ENCODE measurements at places on chromosomes 7 and 10.

DNA sequence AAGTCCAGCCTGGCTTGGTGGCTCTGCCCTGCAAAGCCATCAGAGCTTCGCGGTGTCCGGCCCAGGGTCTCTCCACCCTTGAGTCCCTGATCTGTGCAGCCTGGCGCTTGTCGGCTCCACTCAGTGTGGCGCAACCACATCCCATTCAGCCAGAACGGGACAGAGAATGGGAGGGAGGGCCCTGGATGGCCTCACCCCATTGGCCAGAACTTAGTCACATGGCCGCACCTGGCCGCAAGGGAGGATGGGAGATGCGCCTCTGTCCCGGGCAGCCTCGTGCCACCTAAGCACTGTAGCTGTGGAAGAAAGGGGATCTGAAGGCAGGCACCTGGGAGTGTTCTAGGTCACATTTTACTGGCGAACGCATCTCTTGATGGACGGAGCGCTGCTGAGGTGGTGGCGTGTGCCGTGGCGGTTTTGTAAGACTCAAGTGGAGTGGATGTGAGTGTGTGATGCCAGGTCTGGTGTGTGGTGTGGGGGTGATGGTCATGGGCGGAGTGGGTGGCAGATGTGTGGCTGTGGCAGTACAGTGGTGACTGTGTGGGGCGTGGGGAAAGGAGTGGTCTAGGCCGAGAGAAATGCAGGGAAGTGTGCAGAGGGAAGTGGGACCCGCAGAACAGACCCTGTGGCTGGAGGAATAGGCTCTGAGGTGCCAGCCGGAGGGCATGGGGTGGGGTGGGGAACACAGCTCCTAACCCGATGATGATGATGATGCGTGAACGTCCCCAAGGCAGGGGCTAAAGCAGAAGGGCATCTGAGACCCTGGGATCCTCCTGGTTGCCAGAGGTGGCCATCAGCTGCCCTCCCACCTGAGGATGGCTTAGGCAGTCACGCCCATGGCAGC is 19.0 kb downstream of the CLEC2L start:
- DNase-seq: no peak

- DNase-seq: no peak
Measured at GRCh38 chr7:16433568-16434122, 12.3 kb upstream of the CRPPA start.

GRCh38 chr7:116953906-116954838 is 871 bp downstream of the ST7 start:
- DNase-seq: peak; percentile 64

DNA sequence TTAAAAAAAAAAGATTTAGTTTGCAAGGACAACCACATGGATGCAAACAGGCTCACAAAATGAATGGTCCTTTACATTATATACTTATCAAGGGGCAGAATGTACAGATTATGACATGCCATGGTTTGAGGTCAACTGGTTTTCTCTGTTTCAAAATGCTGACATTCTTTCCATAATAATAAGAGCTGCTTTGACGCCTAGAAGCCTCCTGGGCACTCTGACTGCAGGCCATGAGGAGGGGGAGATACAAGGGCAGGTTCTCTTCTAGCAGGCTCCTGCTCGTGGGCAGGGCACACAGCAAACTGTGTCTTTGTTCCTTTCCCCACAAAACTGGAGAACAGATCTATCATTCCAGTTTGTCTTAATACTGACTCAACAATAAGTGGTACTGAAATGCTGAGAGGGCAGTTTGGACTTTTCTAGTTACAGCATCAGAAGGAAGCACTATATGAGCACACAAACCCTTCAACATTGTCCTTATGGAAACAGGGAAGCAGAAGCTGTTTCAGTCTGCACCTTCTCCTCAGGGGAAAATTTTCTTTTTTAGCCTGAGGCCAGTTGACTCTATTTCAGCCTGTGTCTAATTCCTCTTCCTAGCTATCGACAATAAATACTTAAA is 314.9 kb upstream of the AOAH start:
- DNase-seq: no peak

DNA sequence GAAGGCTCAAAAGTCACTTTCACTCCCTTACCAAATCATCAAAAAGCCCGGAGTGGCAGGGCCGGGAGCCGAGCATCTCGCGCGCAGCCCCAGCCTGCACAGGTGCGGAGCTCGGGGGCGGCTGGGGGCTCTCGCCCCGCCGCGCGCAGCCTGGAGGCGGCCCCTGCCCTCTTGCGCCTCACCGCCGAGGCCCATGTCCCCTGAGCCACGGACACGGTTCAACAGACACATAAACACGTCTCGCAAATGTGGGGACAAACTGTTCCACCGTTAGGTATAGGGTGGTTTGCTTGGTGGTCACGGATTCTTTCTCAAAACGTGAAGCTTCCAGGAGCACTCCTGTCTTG is 700 bp downstream of the GSAP start:
- DNase-seq: no peak

DNA sequence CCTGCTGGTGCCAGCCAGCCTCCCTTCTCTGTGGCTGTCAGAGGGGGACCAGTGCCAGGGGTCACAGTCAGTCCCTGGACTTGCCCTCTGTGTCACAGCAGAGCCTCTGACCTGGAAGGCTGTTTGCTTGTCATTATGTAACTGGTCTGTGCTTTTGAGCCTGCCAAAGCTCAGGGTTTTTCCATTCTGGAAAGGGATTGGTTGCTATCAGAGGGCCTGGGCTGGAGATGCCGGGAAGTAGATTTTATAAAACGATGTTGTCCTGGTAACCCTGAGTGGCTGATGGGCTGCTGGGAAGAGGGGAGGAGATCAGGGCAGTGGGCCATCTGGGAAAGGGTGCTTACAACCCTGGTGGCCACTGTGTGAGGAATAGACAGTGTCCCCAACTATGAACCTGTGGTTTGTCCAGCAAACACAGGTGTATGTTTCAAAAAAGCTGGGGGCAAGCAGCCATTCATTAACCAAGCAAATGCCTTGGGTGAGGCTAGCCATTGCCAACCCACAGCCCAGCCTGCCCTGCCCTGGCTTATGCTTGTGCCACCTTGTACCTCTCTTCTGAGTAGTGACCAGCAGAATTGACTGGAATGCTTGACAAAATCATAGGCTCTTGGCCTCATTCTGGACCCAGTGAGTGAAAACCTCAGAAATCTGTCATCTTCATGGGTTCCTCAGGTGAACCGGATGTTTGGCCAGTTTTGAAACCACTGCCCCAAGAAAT is 21.6 kb downstream of the SFTPD start:
- DNase-seq: no peak

GRCh38 chr7:103866919-103867318 is 122.5 kb downstream of the RELN start:
- DNase-seq: no peak

GRCh38 chr7:120993553-120994191 is 5.2 kb downstream of the CPED1 start:
- no peak for DNase-seq

DNA sequence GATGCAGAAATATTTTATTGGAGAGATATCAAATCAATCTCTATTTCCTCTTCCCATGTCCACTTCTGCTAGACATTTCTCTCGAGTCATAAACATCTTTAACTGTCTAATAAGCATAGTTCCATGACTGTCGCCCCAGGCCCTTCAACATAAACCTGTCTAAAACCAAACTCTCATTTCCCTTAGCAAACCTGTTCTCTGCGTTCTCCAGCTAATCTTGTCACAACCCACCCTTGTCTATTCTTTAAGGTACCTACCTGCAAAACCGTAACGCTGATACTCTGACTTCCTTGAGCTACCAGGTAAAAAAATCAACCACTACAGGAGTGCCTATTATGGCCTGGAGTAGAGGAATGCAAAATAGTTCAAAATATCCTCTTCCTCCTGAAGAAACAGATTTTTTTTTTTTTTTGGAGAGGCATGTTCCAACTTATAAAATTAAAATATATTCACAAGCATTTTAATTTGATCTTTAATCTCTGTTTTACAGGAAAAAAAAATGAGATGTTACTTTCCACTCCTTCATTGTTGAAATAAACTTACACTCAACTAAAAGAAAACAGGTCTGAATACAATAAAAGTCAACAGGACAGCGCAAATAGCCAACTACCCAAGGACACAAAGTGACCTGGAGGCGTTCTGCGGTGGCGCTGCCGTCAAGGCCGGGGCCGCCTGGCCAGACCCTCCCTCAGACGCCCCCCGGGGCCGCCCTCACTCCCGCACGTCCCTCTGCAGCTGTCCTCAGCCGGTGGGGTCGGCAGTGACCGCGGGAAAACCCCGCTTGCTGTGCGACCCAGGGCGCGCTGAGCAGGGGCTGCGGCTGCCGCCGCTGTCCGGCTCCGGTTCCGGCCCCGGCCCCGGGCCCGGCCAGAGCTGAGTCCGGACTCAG is 765 bp downstream of the SLC25A40 start:
- DNase-seq: no peak

DNA sequence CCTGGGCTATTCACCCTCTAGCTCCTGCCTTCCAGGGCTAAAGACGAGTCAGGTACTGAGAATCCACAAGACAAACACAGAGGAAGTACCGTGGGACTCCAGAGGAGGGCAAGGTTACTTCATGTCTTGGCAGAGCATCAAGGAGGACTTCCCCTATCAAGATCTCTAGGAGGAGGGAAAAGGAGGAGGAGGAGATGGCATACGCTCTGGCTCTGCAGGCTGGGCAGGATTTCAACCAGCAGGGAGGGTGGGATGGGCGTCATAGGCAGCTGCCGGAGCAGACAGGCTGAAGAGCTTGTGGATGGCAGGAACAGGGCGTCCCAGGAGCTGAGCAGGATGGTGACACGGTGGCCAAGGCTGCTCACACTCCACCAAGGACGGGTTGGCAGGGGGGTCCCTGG is 21.3 kb downstream of the MDH2 start:
- DNase-seq: no peak

DNA sequence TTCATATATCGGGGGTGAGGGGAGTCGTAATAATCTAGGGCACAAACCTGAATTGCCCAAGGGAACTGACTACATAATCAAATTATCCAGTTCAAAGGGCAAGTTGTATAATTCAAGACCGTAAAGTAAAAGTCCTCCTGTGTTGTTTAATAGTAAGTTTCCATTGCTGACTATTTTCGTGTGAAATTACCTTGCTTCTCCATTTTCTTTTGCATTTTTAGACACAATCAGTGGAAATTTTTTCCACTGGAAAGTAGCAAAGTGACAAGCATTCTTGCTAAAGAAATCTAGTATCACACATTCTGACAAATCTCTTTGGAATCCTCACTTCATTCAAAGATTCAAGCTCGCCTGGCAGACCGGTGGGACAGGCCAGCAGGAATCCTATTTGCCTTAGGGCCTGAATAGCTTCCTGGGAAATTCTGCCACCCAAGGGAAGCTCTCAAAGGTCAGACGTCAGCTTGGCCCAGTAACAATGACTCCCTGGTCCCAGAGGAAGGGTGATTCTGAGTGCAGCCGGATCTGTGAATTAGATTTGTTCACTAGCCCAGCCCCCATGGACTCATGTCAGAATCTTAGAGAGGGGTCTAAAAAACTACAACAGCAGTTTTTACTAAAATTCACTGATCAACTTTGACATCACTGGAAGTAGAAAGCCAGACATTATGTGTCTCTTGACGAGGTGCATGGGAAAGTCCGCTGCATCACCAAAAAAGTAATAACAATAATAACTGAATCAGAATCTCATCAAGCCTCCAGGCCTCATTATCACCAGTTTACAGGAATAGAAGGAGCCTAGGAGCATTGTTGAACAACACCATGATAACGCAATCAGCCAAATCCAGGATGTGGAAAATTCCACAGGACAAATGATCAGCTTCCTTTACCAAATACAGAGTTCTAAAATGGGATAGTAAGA is 161.0 kb downstream of the SKIDA1 start:
- DNase-seq: no peak

- DNase-seq: no peak
Measured at GRCh38 chr7:140297192-140297591, 101.1 kb downstream of the SLC37A3 start.

GRCh38 chr10:113093188-113094113 is 143.4 kb downstream of the TCF7L2 start:
- DNase-seq: no peak

- no peak for DNase-seq
Measured at GRCh38 chr7:137142376-137142775, 201.2 kb downstream of the PTN start.

- DNase-seq: no peak
Measured at GRCh38 chr7:85820702-85821443, 634.0 kb upstream of the SEMA3D start.

GRCh38 chr10:122140461-122140902 is 130.6 kb upstream of the BTBD16 start:
- no peak for DNase-seq

DNA sequence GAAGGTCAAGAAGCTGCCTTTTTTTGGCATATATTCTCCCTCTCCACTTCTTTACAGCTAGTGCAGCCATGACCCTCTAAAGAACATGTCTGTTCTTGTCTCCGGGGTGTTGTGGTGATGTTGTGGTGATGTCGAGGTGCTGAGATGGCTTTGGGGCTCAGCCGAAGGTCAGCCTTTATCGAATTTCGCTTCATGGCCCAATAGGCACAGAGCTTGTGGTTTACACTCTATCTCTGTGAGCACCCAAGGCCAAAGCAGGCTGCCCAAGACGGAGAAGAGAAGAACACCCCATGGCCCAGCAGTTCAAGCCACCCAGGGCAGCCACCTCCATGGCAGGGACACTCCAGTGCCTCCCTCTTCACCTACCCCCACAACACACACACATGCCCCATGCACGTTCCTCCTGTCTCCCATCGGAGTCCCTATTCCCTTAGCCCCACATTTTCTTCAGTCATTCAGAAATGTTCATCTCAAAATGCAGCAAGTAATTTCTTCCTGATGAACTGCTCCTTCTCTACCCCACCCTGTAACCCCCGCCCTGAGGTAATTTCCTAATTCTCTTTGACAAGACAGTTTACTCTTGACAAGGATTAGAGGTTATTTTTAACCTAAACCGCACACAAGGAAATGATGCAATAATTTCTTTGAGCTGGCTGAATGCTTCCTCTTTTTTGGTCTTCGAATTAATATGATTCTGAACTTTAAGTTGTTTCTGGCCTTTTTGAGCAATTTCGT is 18.6 kb upstream of the ADRB1 start:
- DNase-seq: no peak

DNA sequence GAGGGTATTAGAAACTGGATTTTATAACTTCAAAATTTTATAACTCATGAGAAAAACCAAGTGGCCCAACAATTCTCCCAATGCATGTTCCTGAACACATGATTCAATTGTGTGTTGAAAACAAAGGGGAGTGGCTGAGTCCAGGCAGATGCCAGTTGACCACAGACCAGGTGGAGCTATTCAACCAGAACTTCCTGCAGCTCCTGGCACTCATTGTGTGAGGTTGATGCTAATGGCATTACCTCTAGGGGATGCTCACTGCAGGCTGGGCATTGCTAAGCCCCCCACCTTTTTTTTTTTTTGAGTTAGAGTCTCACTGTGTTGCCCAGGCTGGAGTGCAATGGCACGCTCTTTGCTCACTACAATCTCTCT is 20.3 kb downstream of the MYOF start:
- DNase-seq: no peak

Measured in NCI-H1694 (cell line).